ENCODE measurements at places on chromosomes 11 and 22. TPM values are rescaled to one million over a fixed set of nuclear protein-coding genes. Genes with fewer than 3 reads are reported as not detected.

- no peaks in the 10 kb centered on the region for H3K36me3 ChIP-seq
- H3K4me1 ChIP-seq = no peaks in the 10 kb centered on the region
- peaks cover 2% of the 10 kb centered on the region for H3K27me3 ChIP-seq
- no peak for DNase-seq
- H3K27ac ChIP-seq = no peak overlapping the region
Observed at GRCh38 chr11:60761436-60762190, 4.9 kb downstream of the MS4A15 start.

ESAM gene
- polyA plus RNA-seq = 110 TPM

DNA sequence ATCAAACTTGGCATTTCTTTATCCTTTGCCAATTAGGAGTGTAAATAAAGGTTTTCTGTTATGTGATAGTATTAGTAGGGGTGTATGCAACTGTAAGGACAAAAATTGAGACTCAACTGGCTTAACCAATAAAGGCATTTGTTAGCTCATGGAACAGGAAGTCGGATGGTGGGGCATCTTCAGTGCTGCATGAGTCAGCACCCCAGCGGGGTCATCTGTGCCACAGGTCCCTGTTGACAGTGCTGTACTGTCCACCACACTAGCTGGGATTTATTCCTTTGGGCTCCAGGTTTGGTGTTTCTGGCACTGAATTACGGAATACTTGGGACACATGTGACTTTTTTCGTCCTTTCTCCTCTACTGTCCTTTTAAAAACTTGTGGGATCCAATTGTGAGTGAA is 86.0 kb downstream of the PPP6R3 start:
- no peak overlapping the region for H3K27ac ChIP-seq
- no peak for DNase-seq
- H3K27me3 ChIP-seq = no peaks in the 10 kb centered on the region

GRCh38 chr11:64095273-64095817 is 59.6 kb downstream of the FLRT1 start:
- no peak for DNase-seq
- no peaks in the 10 kb centered on the region for H3K4me1 ChIP-seq
- no peaks in the 10 kb centered on the region for H3K36me3 ChIP-seq
- H3K27ac ChIP-seq = no peak overlapping the region
- H3K27me3 ChIP-seq = no peaks in the 10 kb centered on the region
- H3K4me3 ChIP-seq = no peak overlapping the region

GRCh38 chr11:107856981-107857517 is 1.5 kb downstream of the SLC35F2 start:
- no peaks in the 10 kb centered on the region for H3K36me3 ChIP-seq
- no peak overlapping the region for H3K4me3 ChIP-seq
- H3K27ac ChIP-seq = no peak overlapping the region
- H3K27me3 ChIP-seq = no peaks in the 10 kb centered on the region
- no peak for DNase-seq

DNA sequence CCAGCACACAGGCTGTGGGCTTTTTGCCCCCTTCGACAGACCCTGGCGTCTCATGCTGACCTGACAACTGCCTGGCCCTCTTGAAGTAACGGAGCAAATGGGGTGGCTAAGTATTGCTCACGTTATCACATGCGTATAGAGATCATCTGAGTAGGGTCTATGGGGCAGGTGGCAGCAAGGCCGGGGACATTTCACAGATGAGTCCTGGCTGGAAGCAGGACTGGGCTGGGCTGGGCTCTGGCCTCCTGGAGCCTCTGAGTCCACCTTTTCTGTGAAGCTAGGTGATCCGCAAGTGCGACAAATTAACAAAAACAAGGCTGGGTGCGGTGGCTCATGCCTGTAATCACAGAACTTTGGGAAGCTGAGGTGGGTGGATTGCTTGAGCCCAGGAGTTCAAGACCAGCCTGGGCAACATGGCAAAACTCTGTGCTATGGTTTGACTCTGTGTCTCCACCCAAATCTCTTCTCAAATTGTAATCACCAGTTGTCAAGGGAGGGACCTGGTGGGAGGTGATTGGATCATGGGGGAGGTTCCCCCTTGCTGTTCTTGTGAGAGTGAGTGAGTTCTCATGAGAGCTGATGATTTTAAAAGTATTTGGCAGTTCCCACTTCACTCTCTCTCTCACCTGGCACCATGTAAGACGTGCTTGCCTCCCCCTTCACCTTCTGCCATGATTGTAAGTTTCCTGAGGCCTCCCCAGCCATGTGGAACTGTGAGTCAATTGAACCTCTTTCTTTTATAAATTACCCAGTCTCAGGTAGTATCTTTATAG is 122.0 kb downstream of the MPPED1 start:
- H3K27ac ChIP-seq = no peak overlapping the region
- DNase-seq = peak; percentile 39
- H3K4me3 ChIP-seq = no peak overlapping the region

GRCh38 chr11:65651589-65652510 is 10.9 kb downstream of the RELA start:
- DNase-seq = peak; percentile 51
- no peak overlapping the region for H3K4me3 ChIP-seq
- H3K27me3 ChIP-seq = no peaks in the 10 kb centered on the region
- H3K27ac ChIP-seq = peak overlapping the region; percentile 87
- peaks cover 4% of the 10 kb centered on the region for H3K4me1 ChIP-seq

DNA sequence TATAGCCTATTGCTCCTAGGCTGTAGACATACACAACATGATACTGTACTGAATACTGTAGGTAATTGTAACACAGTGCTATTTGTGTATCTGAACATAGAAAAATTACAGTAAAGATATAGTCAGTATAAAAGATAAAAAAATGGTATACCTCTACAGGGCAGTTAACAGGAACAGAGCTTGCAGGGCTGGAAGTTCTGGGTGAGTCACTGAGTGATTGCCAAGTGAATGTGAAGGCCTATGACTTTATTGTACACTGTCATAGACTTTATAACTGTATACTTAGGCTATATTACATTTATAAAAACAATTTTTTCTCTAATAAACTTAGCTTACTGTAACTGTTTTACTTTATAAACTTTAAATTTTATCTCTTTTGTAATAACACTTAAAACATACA is 332.4 kb upstream of the ARHGAP42 start:
- no peaks in the 10 kb centered on the region for H3K27me3 ChIP-seq
- no peak overlapping the region for H3K27ac ChIP-seq
- no peak for DNase-seq
- no peak overlapping the region for H3K4me3 ChIP-seq

GRCh38 chr11:561148-562003 is 606 bp downstream of the RASSF7 start:
- H3K36me3 ChIP-seq = no peaks in the 10 kb centered on the region
- no peaks in the 10 kb centered on the region for H3K4me1 ChIP-seq
- no peaks in the 10 kb centered on the region for H3K27me3 ChIP-seq
- DNase-seq = no peak
- peak overlapping the region; percentile 41 for H3K4me3 ChIP-seq

DNA sequence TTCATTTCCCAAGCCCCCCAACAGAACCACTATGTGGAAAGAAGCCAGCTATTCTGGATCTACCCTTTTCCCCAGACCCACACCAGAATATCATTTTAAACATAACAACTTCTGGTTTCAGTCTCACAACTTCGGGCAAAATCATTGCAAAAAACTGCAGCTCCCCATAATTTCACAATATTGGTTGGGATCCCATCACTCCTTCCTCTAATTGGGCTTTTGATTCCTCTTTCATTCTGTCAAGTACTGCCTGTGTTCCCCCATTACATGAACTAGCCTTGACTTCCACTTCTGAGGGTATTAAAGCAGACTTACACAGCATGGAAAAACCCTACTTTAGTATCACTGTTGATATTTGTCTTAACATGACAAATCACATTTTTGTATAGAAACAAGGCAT is 4.1 kb upstream of the APOL3 start:
- H3K27me3 ChIP-seq = no peaks in the 10 kb centered on the region
- DNase-seq = no peak
- H3K36me3 ChIP-seq = no peaks in the 10 kb centered on the region
- H3K4me3 ChIP-seq = no peak overlapping the region

- no peak overlapping the region for H3K4me3 ChIP-seq
- no peaks in the 10 kb centered on the region for H3K36me3 ChIP-seq
- no peaks in the 10 kb centered on the region for H3K4me1 ChIP-seq
- no peak overlapping the region for H3K27ac ChIP-seq
- no peak for DNase-seq
Observed at GRCh38 chr11:111586388-111586831, 15.8 kb upstream of the SIK2 start.

GRCh38 chr22:49647627-49648026 is 180.0 kb downstream of the BRD1 start:
- no peaks in the 10 kb centered on the region for H3K4me1 ChIP-seq
- H3K27me3 ChIP-seq = no peaks in the 10 kb centered on the region
- no peak overlapping the region for H3K4me3 ChIP-seq
- no peak overlapping the region for H3K27ac ChIP-seq
- DNase-seq = no peak

MGAT3 gene
- 1.1 TPM for polyA plus RNA-seq

GRCh38 chr11:102240502-102240901 is 76.8 kb upstream of the BIRC3 start:
- no peaks in the 10 kb centered on the region for H3K4me1 ChIP-seq
- DNase-seq = no peak
- H3K27ac ChIP-seq = no peak overlapping the region
- no peak overlapping the region for H3K4me3 ChIP-seq
- no peaks in the 10 kb centered on the region for H3K36me3 ChIP-seq

DNA sequence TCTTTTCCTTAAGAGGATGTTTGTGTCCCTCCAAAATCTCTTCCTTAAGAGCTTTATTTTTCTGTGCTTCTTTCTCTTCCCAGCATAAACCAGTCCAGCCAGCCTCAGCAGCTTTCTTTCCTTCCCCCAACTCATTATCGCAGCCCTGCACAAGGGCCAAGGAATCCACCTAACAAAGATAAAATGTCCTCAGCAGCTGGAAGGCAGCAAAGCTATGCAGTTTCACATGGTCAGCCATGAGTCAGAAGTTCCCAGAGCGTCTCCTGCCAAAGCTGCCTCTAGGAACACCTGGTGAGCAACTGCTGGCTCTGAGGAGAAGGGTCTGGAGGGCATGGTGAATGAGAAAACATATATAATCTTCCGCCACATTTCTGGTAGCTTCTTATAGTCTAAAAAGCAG is 45.3 kb upstream of the HMGXB4 start:
- H3K27ac ChIP-seq = no peak overlapping the region
- no peak for DNase-seq
- H3K4me1 ChIP-seq = no peaks in the 10 kb centered on the region

DNA sequence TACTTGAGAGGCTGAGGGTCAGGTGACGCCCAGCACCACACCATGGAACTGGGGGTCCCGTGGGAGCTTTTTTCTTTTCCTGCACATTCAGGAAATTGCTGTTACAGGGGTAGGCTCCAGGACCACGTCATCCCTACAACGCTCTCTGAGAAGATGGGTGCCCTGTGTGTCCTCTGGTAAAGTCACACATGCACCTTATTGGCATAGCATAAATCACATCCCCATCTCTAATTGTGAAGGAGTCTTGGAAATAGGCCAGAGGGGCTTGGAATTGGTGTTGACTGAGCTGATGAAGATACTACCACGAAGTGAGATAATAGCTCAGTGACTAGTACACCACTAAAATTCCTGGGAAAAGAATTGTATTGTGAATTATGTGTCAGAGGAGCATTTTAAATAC is 57.6 kb downstream of the TNRC6B start:
- H3K4me1 ChIP-seq = no peaks in the 10 kb centered on the region
- no peak overlapping the region for H3K4me3 ChIP-seq
- no peak for DNase-seq
- H3K27me3 ChIP-seq = no peaks in the 10 kb centered on the region

ARHGAP20 gene
- polyA plus RNA-seq = 0.63 TPM

RASGRP2 gene
- 152 TPM for polyA plus RNA-seq

GRCh38 chr22:42881982-42882656 is 25.0 kb upstream of the ARFGAP3 start:
- DNase-seq = no peak
- H3K27ac ChIP-seq = no peak overlapping the region
- no peak overlapping the region for H3K4me3 ChIP-seq

All from aorta (tissue), 5 donors.